ENCODE measurements at places on chromosomes 5 and 9.

GRCh38 chr9:135372501-135373008, 107.0 kb upstream of the PPP1R26 start:
- DNase-seq, result no peak

DNA sequence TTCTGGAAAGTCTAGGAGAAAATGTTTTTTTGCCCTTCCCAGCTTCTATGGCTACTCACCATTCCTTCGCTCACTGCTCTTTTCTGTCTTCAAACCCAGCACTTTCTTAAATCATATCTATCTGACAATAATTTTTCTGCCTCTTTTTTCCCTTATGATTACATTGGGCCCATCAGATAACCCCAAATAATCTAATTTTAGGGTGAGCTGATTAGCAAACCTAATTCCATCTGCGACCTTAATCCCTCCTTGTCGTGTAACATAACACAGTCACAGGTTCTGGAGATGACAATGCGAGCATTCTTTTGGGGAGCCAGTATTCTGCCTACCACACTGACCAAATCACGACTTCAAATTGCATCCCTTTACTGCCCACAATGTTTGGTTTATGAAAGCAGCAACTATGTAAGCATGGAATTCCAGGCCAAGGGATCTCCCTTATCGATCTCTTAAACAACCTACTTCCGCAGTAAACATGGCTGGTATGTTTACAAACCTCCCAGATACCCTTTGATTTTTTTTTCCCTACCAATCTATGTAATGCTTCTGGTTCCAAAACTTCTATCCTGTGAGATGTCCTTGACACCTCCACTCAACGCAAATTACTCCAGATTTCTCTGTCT, 2122.2 kb downstream of the MAT2B start:
- DNase-seq, result no peak

- DNase-seq, result no peak
These were observed 112.2 kb upstream of the SMC2 start for GRCh38 chr9:103981912-103982311.

- no peak for DNase-seq
These were observed 32.2 kb upstream of the LECT2 start for GRCh38 chr5:135986891-135987401.

- DNase-seq, result no peak
These were observed 297.3 kb upstream of the RIOK2 start for GRCh38 chr5:97480313-97480712.

DNA sequence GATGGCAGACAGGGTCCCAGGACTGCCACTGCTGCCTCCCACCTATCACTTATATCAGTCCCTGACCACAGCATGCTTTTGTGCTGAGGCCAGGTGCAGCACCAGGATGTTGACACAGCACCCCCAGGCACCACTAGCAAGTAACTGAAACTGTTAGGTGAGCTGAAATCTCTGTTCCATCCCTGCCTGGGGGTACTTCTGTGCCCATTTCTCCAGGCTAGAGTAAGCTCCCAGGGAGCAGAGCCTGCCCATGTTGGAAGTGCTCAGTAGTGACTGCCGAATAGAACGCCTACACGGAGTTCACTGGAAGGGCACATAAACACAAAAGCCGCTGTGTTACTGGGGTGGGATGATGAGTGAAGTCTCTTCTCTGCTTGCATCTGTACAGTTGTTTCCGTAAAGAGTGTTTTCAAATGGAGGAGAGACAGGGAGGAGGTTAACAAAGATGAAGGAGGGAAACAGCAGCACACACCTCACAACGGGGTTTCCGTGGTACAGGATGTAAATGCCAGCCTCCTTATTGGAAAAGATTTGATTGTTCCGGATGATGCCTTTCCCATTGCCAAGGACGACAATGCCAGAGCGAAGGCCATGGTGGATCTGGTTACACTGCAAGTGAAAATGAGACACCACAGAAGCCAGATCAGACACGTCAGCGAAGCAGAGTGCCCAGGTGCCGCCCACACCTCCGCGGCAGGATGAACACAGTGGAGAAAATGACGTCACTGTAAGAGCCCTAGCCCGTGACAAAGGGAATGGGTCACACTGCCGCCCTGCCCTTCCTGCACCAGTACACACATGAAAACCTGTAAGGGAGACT, 43.1 kb downstream of the POLR1E start:
- no peak for DNase-seq

DNA sequence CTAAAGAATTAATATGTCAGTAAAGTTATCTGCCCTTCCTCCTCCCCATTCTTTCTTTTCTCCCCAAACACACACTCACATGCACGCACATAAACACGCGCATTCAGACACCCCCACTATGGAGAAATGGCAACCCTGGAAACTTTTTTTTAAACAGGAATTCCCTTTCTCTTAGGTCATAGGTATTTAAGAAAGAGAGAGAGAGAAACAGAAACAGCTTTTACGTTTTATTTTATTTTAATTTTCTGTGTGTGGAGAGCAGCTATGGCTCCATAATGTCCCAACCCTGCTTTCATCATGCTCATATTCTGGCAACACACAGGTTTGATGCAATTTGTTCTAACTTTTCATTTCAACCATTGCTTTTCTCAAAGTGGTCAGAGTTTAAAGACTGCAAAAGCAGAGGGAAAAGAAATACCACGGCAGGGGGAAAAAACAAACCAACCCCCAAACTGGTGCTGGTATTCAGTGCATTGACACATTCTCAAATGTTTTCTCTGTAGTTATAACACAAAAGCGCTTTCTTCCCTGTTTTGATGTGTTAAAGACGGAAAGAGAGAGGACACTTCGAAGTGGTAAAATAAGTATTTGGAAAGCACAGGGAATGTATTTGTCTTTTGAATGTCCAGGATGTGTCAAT, 126.0 kb upstream of the TMEM161B start:
- DNase-seq, result no peak

DNA sequence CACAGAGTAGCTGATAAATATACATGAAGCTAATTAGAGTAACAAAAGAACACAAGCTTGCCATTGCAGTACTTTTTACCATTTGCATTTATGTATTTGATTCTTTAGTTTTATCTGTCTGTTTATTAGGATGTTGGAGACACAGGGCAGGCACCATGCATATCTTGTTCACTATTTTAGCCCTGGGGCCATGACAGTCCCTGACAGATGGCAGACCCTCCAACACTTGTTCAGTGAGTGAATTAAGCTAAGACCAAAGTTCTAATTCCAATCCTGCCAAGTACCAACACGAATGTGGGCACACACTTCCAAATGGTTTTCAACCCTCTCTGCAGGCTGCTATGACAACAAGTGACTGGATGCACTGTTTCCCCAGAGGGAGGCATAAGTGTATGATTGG, 12.0 kb upstream of the RARS1 start:
- no peak for DNase-seq

- no peak for DNase-seq
These were observed 17.4 kb downstream of the UBTD2 start for GRCh38 chr5:172266071-172266675.

DNA sequence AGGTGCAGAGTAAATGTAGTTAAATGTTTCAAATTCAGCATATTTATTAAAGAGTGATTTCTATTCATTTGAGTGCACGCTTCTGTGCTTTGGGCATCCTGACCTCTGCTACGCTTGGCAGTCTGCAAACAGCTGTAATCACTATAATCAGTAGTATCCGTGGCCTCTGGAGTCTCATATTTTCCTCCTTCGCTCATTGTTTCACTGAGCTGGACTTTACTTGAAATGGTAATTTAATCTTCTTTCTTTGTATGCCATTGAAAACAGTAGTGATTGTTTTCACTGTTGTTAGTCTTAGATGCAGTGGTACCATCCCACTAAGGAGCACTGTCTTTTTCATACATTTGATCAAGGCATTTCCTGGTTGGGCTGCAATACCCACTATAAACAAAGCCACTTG, 43.5 kb upstream of the CAVIN4 start:
- no peak for DNase-seq

GRCh38 chr5:143442385-143442784, 38.9 kb upstream of the NR3C1 start:
- DNase-seq, result no peak

DNA sequence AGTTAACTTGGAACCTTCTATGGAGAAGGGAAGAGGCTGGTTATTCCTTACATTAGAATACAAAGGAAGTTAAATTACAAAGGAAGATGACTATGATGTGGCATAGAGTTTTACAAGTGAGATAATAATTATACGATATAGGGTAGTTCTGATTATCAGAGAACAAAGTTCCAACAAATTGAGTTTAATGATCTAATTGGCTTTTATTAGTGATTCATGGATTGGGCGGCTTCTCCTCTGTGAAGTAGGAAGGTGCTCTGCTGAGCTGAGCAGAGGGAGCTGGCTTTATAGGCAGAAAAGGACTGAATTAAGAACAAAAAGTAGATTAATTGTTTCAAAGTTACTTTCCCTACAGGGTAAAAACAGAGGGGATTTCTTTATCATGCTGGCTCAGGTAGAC, 49.7 kb downstream of the PARP8 start:
- no peak for DNase-seq

DNA sequence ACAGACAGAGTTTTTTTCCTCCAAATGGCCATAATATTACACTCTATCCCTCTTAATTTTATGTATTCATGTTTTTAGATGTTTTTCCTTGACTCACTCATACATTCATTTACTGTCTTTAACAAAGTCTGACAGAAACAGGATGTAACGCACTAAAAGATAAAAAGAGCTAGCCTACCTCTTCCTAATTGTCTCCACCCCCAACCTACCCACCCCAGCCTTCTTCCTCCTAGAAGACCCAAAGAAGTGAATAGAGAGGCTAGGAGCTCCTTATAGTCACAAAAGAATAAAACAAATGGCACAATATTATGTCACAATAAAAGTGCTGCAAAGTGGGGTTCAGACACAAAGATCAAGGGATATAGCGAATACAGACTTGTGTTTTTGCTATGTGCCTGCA, 719 bp downstream of the NOL8 start:
- no peak for DNase-seq

DNA sequence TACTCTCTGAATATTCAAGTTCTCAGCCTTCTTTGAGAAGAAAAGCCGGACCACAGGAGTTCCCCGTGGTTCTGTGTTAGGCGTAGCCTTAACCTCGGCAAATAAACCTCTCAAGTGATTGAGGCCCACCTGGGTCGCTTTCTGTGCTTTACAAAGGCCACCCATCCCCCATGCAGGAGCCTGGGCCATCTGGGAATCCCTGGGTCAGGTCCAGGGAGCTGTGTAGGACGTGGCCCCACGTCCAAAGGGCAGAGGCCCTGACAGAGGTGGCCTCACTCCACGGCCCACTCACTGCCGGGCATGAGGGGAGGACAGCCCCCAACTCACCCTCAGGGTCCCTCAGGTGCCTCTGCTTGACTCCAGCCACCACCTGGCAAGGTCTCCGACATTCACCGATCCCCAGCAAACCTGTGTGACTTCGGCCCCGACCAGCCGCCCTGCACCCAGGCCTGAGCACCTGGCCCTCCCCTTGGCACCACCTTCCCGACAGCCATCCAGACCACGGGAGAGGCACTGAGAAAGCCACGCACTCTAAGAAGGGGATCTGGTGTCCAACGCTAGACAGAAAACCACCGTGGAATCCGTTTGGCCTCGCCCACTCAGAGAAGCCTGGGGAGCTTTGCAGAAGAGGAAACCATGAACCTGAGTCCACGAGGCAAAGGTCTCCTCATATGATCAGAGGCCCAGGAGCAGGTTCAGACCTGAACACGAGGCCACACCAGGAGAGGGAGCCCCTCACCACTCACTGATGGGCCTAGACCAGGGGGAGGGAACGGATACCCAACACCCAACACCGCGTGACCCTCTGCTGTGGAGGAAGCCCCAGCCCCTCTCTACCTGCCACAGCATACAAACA, 4.5 kb downstream of the SLC12A7 start:
- peak; percentile 17 for DNase-seq

- DNase-seq, result no peak
These were observed 107.8 kb downstream of the SMIM23 start for GRCh38 chr5:171893290-171893886.

GRCh38 chr9:126646162-126646561, 32.4 kb downstream of the LMX1B start:
- DNase-seq, result no peak

DNA sequence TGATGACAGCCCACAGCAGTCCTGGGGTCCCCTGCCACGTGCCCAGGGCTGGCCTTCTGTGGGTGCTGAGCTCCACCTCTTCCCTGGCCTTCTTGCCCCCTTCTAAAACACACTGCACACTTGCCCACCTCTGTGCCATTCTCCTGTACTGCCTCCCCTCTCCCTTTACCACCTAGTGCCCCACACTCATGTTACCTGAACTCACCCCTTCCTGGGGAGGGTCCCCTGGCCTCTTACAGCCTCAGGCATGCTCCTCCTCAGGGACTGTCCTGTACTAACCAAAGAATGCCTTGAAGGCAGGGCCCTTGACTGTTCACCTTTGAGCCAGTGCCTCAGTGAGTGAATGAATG, 60.3 kb downstream of the FGF18 start:
- DNase-seq, result no peak

- no peak for DNase-seq
These were observed 482 bp downstream of the NFIB start for GRCh38 chr9:14313378-14313940.

- DNase-seq, result no peak
These were observed 163.6 kb downstream of the SREK1 start for GRCh38 chr5:66307647-66308241.

DNA sequence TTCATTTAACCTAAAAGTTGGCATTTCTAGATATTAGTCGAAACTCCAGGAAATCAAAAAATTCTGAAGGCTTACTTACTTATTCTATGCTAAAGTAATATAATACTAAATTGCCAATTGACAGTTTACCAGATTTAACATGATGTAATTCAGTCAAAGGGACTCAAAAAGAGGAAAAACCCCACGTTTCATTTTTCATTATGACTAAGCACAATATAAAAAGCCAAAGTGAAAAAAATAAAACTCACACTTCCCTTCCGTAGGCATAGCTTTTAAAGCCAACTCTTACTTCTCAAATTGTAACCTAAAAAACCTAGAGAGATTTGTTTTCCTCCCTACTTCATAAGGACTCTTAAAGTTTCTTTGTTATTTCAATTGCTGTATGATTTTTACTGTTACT, 146.6 kb downstream of the RAPGEF6 start:
- no peak for DNase-seq

DNA sequence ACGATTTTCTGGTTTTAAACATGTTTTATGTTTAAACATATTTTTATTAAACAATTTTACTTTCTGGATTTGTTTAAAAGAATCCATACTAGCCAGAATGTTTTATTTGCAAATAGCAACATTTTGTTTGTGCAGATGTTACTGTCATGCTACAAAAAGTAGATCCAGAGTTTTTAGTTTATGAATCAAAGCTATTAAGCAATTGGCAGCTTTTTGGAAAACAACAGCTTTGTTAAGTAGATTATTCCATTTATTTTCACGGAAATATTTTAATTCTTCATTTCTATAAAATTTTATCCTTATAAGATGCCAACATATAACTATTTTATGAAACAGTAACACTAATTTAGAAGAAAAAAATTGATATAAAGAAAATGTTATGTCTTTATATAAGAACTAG, 60.9 kb downstream of the DROSHA start:
- no peak for DNase-seq

- no peak for DNase-seq
These were observed 186.3 kb downstream of the MARCHF11 start for GRCh38 chr5:15993334-15993733.
